Stimulated activated CD8-positive, alpha-beta memory T cell treated with anti-CD3 and anti-CD28 coated beads, Interleukin-2, amount 100 ng/mL, for 1 hour (primary cell): ENCODE measurements at places on chromosomes 11 and 22.

GRCh38 chr22:31160328-31160978 is 471 bp downstream of the RNF185 start:
- no peak for DNase-seq

GRCh38 chr11:125724125-125724524 is 22.0 kb upstream of the PATE1 start:
- no peak for DNase-seq

DNA sequence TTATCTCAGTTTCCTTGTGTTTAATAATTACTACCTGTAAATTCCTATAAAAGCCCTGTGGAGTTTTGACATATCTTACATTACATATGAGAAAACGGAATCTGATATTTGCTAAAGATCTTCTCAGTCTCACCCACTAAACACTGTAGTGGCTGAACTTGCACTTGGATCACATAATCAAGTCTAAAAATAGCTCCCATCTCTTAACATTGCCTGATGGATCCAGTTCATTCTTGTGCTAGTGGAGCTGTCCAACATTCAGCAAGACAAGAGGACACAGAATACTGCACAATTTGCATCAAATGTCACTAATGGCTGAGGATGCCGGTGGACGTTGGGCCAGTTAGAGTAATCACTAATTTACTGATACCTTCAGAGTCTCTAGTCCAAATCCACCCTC is 569.9 kb upstream of the ANO5 start:
- no peak for DNase-seq

GRCh38 chr11:9717719-9718118 is 53.8 kb downstream of the SWAP70 start:
- DNase-seq: no peak

- DNase-seq: no peak
These were observed 5.5 kb upstream of the DRG1 start for GRCh38 chr22:31393893-31394292.

DNA sequence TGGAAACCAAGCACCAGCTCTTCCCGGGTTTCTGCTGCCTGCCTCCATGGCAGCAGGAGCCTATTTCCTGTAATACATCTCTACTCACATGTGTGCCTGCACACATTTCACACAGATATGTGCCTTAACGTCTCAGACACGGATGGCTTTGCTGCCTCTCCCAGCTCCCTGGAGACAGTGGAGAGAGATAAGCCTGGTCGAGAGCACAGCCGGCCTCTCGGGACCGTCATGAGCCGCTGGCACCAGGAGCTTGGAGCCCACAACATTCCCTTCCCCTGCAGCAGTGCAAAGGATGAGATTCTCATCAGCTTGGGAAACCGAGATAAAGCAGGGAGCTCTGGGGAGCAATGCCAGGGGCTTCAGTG is 587.7 kb downstream of the BRD1 start:
- DNase-seq: no peak
